Keratinocyte (primary cell): ENCODE measurements at places on chromosomes 2 and 18.
A peak's percentile ranks its signal among the peaks of the same experiment; 100 is the strongest.

DNA sequence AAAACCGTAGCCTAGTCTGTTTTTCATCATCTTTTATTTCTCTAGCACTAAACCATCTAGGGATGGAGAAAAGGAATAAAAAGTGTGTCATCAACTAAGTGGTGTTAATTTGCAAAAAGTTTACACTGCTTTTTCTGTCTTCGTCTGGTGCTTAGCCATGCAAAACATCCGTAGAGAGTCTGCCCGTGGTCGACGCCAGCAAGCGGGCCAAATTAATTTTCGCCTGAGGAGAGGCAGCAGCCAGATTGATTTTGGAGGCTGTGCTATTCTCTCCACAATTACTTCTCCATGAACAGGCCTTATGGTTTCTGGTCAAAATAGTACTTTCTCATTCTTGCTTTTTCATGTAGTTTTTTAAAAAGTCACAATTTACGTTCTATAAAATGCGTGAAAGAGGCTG, 46.3 kb downstream of the TNFRSF11A start:
- DNase-seq, result no peak

- no peak for DNase-seq
These were observed 74.6 kb downstream of the CD8B2 start for GRCh38 chr2:106561803-106562202.

GRCh38 chr2:176149939-176150583, 1.3 kb upstream of the HOXD4 start:
- no peak for DNase-seq

- DNase-seq, result no peak
These were observed 234.1 kb downstream of the INSIG2 start for GRCh38 chr2:118322406-118322805.

DNA sequence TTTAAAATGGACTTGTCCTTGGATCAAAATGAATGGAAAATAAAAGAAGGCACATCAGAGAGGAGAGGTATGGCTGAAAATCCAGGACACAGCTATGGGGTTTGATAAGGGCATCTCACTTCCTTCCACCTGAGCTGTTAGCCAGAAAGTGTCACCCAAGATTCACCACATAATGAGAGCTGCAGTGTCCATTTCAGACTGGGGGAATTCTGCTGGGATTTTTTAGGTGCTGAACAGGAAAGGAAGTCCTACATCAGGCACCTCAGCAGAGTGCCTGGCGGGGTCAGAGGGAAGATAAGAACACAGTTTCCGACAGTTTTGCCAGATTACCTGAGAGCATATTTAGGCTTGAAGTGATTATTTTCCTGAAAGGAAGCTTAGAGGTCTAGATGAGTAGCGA, 187.6 kb upstream of the HNMT start:
- DNase-seq, result no peak

- peak; percentile 17 for DNase-seq
These were observed 46.0 kb downstream of the COX7A2L start for GRCh38 chr2:42314892-42315468.

DNA sequence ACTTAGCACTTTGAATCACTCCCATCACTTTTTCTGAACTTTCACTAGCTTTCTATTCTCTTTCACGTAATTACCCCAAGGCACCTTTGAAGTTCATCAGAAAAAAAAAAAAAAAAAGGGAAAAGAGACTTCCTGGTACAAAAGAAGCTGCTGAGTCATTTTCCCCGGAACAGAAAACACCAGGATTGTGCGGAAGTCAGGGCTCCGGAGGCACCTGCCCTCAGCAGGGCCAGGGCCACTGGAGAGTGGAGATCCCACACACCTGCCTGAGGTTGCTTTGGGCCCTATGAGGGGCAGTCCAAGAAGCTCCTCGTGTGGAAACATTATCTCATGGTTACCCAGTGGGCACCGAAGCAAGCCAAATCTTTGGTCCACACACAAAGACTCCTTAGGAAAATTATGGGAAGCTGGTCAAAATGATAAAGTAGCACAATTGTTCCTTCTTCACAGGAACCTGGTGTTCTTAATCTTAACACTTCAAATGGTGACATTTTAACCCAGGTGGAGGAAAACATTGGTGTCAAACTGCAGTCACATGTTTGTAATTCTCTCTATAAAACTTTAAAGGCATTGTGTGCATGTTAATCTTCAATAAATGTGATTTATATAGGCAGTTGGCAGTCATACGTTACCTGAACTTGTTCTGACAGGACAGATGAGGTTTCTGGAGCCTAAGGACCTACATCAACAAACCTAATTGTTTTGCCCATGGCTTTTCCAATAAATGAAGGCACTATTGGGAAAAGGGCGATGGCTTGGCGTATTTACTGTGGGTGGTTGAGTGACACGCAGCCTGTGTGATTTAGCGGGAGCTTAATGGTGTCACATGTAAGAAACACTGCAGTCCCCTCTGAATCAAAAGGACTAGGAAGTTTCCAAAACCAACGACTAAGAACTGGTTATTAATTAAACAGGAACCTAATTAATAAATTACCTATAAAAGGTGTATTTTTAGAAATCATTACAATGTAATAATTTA, 23.4 kb upstream of the FAM110C start:
- DNase-seq, result peak; percentile 49

- DNase-seq, result no peak
These were observed 165.9 kb upstream of the MSH6 start for GRCh38 chr2:47617028-47617427.

DNA sequence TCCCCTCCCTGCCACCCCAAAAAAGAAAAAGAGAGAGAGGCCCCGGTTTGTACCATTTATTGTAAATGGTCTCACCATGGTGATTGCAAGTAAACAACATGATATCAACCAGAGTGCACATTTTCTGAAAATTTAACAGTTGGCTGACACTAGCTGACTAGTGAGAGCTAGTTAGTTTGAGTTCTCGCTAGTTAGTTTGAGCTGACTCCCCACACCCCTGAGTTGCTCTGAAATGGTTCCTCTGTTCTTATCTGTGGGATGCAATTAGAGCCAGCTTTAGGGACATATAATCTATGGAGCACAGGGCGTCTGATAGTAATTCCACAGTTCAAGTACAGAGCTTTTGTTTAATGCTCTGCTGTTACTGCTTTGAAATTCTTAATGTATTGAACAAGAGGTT, 13.1 kb downstream of the CASP10 start:
- DNase-seq, result no peak

DNA sequence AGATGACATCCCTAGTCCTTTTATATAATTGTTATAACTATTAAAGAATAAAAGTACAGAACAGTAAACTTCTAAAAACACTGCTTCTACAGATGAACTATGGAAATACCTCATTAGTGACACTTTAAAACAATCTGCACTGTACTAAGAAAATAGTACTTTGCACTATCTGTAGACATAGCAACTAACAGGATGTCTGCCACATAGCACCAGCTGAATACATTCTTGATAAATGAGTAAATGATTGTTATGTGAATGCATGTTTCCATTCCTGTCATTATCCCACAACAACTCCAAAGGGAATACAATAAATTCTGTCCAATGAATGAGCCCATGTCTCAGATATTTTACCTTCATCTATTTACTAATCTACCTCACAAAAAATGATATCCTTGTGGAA, 115.3 kb upstream of the SLC35G4 start:
- DNase-seq, result no peak

DNA sequence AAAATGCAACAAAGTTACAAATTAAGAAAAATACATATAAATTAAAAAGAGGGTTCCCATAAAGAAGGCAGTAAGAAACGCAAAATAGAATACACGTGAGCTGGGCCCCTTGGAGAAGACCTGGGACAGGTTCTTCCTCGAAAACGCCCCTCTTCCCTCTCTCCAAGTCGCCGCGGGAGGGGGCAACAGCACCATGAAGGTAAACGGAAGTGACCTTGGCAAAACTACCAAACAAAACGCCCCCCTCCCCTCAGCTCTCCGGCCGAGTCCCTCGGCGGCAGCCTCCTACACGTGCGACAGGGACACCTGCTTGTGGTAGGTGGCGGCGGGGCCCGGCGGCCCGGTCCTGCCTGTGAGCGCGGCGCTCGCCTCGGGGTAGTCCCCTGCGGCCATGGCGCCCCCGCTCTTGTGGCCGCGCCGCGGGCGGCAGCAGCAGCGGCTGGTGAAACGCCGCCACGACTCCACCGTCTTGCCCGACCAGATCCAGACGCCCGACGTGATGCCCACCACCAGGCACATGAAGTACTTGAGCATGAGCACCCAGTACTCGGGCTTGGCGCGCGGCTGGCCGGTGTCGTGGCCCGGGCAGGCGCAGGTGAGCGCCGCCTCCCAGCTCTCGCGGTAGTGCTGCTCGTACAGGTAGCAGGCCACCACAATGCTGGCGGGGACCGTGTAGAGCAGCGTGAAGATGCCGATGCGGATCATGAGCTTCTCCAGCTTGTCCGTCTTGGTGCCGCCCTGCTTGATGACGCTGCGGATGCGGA, 2.8 kb downstream of the FZD5 start:
- DNase-seq, result no peak

DNA sequence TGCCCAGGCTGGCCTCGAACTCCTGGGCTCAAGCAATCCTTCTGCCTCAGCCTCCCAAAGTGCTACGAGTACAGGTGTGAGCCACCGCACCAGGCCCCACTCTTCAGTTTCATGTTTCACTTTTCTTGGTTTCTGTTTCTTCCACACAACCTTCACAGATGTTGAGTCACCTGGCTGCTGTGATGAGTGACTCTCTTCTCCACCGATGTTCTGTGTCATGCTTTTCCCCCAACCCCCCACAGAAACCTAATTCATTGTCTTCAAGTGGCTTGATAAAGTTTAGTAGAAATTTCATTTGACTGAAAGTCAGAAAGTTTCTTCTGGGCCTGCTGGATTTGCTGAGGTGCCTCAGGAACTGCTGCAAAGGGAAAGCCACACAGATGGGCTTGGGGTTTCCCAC, 78.5 kb downstream of the SPHKAP start:
- no peak for DNase-seq

DNA sequence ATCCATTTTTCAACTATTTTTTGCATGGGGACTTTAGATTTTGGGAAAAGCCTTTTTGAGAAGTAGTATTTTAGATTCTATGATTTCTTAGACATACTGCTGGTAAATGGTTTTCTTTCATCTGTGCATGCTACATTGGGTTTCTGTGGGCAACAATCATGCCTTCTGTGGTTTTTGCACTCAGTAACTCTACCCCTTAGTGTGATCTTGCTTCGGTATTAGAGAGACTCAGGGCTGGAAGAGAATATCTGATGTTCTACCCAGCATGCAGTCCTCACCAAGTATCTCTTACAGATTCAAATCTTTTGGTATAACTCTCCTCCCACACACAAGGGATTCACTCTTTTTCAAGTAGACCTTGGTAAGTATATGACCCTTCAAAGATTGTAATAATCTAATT, 183.0 kb downstream of the PMAIP1 start:
- DNase-seq, result no peak

- DNase-seq, result no peak
These were observed 3.2 kb downstream of the ALLC start for GRCh38 chr2:3661149-3661660.

DNA sequence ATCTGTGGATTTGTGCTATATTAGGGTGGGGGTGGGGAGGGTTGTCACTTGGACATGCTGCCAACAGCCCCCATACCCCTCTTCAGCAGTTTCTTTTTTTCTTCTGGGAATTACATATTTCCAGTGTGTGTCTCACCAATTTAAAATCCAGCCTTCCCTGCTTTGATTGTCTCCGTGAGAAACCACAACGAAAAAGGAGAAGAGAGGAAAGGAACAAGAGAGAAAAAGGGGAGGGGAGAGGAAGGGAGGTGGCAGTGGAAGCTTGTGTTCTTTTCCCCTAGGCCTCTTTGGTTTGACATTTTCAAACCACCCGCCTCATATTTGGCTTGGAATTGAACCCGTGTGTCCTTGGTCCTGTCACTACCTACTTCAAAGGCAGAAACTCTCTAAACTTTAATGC, 860 bp downstream of the CTNNA2 start:
- no peak for DNase-seq

GRCh38 chr2:120832296-120833070, 96.8 kb downstream of the GLI2 start:
- DNase-seq, result no peak

GRCh38 chr2:79099140-79099686, 11.4 kb upstream of the REG1B start:
- DNase-seq, result no peak

GRCh38 chr2:98568161-98568956, 40.0 kb downstream of the COA5 start:
- DNase-seq, result no peak

- no peak for DNase-seq
These were observed 52.6 kb downstream of the RHBDD1 start for GRCh38 chr2:226888378-226888965.

DNA sequence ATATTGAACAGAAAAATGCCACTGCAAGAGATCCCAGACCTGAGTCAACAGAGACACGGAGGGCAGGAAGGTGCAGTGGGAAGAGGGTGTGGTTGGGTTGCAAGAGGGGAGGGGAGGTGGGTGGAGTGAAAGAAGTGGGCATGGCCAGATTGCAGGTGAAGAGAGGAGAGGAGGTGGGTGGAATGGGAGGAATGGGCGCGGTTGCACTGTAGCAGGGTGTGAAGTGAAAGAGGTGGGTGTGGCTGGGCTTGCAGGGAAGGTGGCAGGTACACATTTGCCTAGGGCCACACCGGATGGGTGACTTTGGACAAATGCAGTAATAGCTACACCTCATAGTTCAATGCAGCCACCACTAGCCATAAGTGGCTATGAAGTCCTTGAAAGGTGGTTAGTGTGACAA, 71.1 kb downstream of the DOCK10 start:
- DNase-seq, result peak; percentile 15

- no peak for DNase-seq
These were observed 70.0 kb upstream of the SLC25A52 start for GRCh38 chr18:31830686-31831085.

- DNase-seq, result no peak
These were observed 147.0 kb upstream of the ID2 start for GRCh38 chr2:8534729-8535468.
